Kidney tubule cell (primary cell): ENCODE measurements at places on chromosomes 2 and 18.
A peak's percentile ranks its signal among the peaks of the same experiment; 100 is the strongest.

- no peak for DNase-seq
These were observed 157.6 kb downstream of the LPIN1 start for GRCh38 chr2:11904029-11904428.

DNA sequence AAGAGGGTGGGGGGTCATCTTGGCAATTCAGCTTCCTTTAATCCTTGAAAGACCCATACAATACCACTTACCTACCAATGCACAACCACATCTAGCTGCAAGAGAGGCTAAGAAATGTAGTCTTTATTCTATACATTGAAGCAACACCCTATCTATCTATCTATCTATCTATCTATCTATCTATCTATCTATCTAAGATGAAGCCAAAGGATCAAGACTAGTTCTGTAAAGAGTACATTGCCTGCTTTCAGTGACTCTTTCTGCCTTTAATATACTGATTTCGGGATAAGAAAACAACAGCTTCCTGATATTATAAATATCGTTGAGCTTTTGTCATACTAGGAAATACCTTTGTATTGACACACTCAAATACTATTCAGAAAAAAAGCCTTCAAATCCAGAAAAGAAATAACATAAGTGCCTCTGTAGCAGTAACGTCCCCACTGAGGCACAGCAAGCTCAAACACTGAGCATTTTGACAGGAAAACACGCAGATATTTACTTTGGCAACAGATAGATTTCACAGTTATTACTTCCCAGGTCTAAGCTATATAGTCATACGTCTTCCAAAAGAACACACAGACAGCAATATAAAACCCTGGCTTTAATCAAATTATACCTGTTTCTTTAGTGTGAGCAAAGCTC is 139.4 kb upstream of the SERTAD2 start:
- DNase-seq, result peak; percentile 34

GRCh38 chr2:8457092-8457481 is 224.8 kb upstream of the ID2 start:
- DNase-seq, result no peak

DNA sequence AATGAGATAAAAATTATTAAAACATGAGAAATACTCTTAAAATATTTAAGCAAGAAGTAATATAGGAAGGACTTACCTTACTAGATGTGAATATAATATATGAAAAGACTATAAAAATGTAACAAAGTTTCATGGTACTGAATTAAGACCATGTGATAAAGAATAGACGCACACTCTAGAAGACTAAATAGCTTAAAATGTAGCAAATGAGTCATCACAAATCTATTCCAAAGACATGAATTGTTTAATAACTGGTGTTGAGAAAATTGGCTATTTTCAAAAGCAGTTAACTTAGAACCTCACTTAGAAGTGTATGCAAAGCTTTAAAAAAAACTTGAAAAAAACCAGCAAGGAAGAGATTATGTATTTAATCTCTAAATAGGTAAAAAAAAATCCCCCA is 64.1 kb downstream of the POLE4 start:
- no peak for DNase-seq

GRCh38 chr18:9117980-9118841 is 15.7 kb downstream of the NDUFV2 start:
- no peak for DNase-seq

- peak; percentile 62 for DNase-seq
These were observed 8.9 kb upstream of the SKOR2 start for GRCh38 chr18:47260120-47260923.

DNA sequence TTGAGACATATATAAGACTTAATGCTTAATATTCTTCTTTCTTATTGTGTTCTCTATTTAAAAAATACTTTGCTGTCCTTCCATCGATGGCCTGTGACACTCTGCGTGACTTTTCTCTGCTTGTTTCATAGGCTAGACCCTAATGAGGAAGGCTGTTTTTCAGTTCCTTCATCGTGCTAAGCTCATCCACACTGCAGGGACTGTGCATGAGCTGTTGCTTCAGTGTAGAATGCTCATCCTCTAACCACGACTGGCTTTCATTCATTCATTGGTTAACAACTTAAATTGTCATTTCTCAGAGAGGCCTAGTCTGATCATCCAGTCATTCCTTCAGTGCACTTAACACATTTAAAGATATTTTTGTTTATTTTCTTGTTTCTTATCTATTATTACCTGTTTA is 134.4 kb downstream of the CCDC85A start:
- DNase-seq, result no peak

GRCh38 chr2:197360744-197361156 is 50.2 kb upstream of the ANKRD44 start:
- peak; percentile 64 for DNase-seq

GRCh38 chr2:55917117-55917516 is 6.5 kb downstream of the EFEMP1 start:
- no peak for DNase-seq

DNA sequence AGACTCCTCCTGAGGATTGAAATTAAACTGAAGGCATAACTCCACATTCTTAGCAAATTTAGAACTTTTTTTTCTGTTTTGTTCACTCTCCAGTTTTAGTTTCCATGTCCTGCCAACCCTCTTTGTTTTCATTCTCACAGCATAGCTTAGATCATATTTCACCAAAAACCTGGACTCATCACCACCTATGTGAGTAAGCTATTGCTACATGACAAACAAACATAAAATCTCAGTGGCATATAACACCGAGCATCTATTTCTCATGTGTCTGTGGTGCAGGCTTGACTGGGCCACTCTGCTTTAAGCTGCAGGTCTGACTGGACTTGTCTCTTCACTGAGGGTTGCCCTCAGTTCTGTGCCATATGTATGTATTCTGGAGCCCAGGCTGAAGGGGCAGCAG is 385.2 kb downstream of the ARHGAP15 start:
- no peak for DNase-seq

DNA sequence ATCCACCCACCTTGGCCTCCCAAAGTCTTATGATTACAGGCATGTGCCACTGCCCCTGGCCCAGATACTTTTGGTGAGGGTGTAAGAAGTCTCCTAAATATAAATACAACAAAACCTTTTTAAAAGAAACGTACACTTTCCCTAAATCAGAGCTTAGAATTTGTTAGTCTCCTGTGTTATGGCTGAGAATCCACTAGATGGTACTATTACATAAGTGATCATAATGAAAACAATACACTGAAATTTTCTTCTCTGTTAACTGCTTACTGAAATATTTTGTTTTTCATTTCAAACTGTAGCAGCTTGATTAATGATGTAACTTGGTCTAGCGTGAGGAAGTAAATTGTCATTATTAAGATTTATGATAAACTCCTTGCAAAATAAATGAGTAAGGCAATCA is 74.8 kb upstream of the FAM98A start:
- DNase-seq, result peak; percentile 39

GRCh38 chr2:39618736-39619135 is 47.0 kb upstream of the TMEM178A start:
- no peak for DNase-seq

GRCh38 chr2:229910832-229911412 is 10.9 kb downstream of the TRIP12 start:
- no peak for DNase-seq

- no peak for DNase-seq
These were observed 424.4 kb upstream of the NETO1 start for GRCh38 chr18:73292156-73292555.

DNA sequence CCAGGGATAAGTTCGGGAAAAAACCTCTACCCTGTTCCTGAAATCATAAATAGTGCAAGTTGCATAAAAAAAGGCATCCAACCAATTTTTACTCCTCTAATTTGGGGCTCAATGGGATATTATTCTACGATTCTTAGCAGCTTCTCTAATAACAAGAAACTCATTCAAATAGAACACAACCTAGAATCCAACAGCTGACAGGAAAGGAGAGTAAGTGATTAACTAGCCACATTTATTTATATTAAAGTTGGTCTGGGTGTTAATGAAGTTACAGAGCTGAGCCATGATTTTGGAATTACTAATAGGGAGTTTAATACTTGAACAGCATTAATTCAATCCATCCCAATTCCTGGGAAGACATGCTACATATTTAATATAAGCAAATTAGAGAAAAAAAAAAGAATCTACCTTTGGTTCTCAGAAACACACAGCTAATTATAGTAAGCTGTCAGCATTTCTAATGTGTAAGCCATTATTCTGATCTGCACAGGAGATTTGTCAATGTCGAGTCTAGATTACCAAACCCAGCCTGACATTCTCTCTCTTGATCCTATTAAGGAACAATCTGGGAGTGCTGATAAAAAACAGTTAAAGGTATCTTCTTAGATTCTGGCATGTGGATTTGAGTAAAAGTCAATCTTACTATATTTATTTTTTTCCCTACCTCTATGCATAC is 267.7 kb downstream of the NBAS start:
- peak; percentile 42 for DNase-seq

DNA sequence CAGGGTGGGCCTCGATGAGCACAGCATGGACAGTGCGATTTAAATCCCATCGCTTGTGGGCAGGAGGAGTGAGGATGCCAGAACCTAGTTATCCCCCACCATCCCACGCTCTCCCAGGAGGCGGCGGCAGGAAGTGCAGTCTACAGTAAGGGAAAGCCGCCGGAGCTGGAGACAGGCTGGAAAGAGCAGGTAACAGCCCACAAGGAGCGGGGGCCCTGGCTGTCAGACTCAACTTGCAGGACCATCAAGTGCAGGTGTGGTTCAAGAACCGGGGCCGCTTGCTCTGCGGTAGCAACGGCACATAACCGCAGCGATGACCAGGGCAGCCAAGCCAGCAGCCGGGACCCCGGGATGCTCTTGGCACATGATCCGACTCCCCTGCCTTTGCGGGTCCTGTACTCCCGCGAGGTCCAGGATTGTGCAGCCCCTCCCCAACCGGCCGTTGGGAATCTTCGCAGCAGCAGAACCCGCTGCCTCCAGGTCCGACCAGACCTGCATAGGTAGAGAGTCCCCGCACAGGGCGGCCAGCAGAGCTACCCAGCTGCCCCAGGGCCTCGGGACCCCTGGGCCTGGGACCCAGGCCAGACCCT is 82.1 kb downstream of the BIN1 start:
- DNase-seq, result peak; percentile 66

GRCh38 chr2:54966837-54967236 is 83.4 kb downstream of the RTN4 start:
- no peak for DNase-seq

- no peak for DNase-seq
These were observed 76.4 kb upstream of the ITGA6 start for GRCh38 chr2:172350839-172351479.

DNA sequence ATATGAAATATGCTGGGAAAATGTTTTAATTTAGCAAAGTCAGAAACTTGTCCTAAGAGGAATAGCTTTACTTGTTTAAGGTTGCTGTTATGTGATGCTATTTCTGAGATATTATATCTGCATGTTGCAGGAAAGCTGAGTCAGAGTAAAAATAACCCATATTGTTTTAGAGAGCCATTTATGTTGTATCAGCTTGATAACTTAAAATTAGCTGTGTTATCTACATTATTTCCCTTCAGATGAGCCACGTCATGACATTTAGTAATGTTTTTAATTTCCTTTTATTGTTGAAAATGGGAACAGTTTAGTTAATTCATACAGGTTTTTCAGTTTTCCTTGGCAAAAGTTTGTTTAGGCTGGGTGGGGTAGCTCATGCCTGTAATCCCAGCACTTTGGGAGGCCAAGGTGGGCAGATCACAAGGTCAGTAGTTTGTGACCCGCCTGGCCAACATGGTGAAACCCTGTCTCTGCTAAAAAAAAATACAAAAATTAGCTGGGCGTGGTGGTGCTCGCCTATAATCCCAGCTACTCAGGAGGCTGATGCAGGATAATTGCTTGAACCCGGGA is 55.8 kb downstream of the TTC27 start:
- DNase-seq, result no peak

GRCh38 chr2:212539072-212539880 is 674 bp upstream of the ERBB4 start:
- DNase-seq, result peak; percentile 29

DNA sequence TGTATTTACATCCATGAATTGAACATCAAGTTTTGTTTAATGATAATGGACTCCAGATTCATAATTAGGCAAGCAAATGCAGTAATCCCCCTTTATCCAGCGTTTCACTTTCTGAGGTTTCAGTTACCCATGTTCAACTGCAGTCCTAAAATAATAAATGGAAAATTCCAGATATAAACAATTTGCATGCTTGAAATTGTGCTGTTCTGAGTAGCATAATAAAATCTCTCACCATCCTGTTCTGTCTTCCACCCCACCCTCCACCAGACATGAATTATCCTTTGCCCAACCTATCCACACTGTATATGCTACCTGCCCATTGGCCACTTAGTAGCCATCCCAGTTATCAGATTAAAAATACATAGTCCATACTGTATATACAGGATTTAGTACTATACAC is 224.5 kb upstream of the CHAC2 start:
- DNase-seq, result no peak

GRCh38 chr2:232296776-232297525 is 81.6 kb upstream of the ALPP start:
- peak; percentile 62 for DNase-seq

DNA sequence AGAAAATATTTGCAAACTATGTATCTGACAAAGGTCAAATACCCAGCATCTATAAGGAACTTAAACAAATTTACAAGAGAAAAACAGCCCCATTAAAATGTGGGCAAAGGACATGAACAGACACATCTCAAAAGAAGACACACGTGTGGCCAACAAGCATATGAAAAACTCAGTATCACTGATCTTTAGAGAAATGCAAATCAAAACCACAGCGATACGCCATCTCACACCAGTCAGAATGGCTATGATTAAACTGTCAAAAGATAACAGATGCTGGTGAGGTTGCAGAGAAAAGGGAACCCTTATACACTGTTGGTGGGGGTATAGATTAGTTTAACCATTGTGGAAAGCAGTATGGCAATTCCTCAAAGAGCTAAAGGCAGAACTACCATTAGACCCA is 64.3 kb upstream of the RBMS1 start:
- no peak for DNase-seq

GRCh38 chr2:214560618-214561190 is 149.8 kb downstream of the VWC2L start:
- no peak for DNase-seq

DNA sequence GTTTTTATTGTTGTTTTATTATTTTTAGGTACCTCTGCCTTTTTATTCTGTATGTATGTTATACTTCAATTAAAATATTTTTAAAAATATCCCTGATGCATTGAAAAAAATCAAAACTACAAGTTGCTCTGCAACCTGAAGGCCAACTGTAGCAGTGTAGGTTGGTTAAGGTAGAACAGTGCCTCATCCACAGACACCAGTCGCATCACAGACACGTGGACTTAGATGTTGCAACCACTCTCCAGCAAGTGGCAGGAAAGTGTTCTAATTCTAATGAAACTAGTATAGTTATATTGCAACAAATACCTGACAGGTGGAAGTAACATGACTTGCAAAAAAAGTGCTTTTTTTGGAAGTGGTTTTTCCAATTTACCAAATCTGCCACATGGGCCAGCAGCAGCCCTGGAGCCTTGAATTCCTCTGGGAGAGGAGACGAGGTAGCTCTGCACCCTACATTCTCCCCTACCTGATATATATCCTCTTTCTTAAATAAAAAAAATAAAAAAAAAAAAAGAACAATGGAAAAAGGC is 28.4 kb upstream of the SLC3A1 start:
- no peak for DNase-seq
